ENCODE measurements at places on chromosomes 12 and 14.

- DNase-seq, result no peak
Measured at GRCh38 chr12:12469386-12469785, 93.3 kb downstream of the DUSP16 start.

DNA sequence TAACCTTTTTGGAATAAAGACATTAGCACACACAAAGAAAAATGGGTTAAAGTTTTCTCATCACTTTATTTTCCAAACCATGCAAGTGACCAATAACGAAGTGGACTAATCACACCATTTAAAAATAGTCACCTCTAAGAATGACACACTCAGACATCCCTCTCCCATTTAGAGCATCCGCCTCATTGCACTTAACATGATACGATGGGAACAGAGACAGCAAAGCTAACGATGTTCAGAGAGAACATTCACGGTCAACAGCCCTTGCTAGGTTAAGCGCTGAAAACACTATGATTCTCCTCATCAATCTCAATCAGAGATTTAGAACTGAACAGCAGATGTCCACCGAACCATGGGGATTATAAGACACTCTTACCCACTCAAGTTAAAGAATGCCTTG is 35.8 kb downstream of the NIN start:
- DNase-seq, result no peak

DNA sequence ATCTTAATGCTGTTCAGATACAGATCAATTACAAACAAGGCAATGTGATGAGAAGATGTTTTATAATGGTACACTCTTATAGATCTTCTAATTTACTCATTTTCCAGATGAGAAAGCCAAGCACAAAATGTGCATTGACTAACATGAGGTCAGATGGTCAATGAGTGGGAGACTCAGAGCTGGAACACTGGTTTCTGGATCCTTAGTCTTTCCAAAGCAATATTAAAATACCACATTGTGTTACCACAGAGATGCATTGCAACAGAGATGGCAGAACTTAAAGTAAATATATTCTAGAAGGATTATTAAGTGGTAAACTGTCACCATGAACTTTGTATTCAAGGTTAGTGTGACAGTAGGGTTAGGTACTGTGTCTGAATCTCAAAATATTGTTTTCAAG is 113.6 kb downstream of the SLC15A5 start:
- no peak for DNase-seq

DNA sequence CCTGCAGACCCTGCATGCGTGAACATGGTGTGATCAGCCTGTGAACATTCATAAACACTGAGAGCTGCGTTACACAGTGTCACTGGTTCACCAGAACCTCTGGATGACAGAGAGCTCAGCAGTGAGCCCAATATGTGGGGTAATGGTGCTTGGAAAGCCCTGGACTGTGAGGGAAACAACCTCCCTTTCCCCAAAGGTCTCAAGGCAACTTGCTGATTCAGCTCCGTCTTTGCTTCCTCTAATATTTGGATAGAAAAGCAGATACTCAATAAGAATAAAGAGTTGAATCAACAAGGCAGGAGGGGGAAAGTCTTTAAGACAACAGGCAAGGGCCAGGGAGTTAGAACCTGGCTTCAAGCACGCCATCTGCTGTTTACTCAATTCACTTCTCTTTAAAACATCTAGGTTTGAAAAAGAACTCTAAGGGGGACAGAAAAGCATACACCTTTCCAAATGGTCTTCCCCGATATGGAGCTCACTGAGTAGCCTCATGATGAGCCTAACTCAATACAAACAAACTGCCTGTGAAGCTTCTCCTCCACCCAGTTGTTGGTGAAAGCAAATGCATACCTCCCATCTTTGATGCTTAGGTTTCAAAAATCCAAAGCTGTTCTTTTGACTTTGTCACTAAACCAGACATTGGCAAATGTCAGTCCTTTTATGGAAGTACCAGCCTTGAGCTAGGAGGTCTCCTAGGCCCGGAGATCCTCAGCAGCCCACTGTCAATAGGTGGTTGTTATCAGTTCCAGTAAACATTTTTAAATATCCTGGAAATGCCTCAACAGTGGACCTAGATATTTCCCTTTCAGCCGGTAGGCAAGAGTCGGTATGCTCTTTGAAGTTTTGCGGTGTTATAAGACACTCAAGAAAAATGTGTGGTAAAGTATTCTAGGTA is 76.1 kb downstream of the SAMD4A start:
- DNase-seq, result no peak

GRCh38 chr12:61781021-61781581 is 479.1 kb upstream of the USP15 start:
- no peak for DNase-seq

- no peak for DNase-seq
Measured at GRCh38 chr14:60164404-60164711, 840 bp downstream of the DHRS7 start.

- no peak for DNase-seq
Measured at GRCh38 chr12:55696796-55697462, 10.8 kb downstream of the ITGA7 start.

DNA sequence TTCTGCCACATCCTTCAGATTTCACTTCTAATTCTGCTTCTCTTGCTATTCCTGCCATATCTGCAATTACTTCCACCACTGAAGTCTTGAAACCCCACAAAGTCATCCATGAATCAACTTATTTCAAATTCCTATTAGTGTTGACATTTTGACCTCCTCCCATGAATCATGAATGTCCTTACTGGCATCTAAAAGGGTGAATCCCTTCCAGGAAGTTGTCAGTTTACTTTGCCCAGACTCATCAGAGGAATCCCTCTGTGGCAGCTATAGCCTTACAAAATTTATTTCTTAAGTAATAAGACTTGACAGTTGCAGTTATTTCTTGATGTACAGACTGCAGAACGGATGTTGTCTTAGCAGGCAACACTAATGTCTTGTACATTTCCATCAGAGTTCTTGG is 162.9 kb downstream of the PCNX1 start:
- no peak for DNase-seq

DNA sequence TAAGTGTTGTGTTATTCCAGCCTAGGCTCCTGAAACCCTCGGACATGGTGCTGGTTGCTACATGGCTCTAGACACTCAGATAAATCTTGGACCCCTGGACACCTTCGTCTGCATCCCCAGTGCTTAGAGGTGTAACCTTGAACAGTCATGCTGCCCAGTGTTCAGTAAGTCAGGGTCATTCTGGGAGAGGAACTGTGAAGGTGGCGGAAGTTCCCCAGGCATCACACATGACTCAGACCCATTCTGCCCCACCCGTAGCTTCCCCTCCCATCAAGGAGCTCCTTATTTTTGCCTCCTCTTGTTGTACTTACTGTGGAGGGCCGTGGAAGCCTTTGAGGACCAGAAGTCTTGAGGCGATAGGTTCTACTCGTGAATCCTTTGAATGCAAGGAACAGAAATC is 18.1 kb upstream of the SSPN start:
- DNase-seq, result no peak

GRCh38 chr12:64877363-64878004 is 53.0 kb downstream of the TBC1D30 start:
- DNase-seq, result no peak

DNA sequence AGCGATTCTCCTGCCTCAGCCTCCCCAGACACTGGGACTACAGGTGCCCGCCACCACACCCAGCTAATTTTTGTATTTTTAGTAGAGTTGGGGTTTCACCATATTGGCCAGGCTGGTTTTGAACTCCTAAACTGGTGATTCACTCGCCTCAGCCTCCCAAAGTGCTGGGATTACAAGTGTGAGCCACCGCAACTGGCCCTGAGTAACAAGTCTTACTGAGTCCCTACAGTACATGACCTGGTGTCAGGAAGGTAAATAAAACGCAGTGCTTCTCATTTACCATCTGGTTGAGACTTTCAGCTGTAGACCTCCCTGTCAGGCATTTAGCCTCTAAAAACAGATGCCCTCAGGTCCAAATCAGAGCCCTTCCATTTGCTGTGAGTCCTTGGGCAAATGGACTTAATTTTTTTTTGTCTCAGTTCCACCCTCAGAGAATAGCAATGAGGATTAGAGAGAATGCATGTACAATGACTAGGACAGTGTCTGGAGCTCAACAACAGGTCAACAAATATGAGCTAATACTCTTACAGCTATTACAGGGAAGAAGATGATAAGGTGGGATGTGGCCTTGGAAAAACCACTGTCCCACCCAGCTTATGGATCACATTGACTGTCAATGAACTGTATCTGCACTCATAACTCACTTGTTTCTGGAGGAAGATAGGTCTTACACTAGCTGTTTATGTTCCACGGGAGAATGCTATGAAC is 70.5 kb downstream of the PHLDA1 start:
- no peak for DNase-seq

DNA sequence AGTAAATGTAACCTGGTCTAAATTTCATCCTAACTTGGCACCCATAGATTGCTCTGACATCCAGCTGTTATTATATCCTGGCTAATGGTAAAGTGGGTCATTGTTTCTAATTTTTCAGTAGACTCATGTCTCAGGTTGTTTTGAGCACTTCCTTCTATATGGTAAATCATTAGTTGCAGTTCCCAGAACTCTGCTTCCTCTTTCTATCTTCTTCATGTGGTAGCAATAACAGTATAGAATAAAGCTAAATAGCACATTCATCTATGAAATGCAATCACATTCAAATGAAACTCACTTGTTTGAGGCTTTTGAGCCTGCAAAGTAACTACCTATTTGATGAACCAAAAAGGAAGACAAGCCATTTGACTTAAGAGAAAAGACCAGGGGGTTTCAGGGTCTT is 65.1 kb upstream of the GZMB start:
- no peak for DNase-seq

GRCh38 chr14:56760164-56760914 is 49.9 kb downstream of the OTX2 start:
- DNase-seq, result no peak

DNA sequence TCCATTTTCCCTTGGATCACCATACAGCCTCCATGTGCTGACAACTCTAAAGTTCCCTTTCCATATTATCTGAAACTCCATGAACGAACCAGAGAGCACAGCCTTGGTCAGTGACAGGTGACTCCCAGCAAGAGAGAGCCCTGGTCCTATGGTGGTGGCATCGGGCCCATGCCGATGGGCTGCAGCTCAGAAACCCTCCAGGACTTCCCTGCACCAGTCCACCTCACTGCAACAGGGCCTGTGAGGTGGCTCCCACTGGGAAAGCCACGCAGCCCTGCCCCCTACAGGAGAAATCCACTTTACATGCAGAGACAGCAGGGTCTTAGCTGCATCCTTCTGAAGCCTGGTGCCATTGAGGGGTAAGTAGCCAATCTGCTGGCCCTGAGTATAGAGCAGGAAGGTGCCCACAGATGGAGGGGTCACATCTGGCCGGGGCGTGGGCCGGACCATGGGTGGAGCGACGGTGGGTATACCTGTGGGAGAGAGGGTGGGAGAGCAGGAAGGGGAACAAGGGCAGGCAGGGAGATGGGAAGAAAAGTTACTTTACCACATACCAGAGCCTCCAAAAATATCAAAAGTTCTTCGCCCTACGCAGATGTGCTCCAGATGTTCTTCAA is 24.7 kb downstream of the RTRAF start:
- DNase-seq, result peak; percentile 11

DNA sequence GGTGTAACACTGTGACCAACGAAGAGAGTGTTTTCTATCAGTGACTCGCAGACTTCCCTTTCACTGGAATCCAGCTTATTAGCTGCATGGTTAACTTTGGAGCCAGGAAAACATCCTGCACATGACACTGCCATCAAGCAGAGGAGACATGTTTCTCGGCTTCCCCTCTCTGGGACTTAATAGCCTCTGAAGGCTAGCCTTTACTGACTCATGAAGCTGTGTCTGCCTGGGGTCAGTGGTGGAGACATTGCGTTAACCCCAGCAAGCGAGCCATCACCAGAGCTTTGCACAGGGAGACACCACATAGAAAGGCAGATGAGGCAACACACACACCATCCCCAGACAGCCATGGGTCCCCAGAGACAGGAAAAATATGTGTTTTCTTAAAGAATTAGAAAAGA is 126.9 kb upstream of the PRICKLE1 start:
- DNase-seq, result no peak

- no peak for DNase-seq
Measured at GRCh38 chr14:85479771-85480170, 50.2 kb upstream of the FLRT2 start.

GRCh38 chr12:868722-869121 is 80.8 kb downstream of the RAD52 start:
- DNase-seq, result no peak

- DNase-seq, result no peak
Measured at GRCh38 chr12:52458861-52459260, 6.9 kb upstream of the KRT6B start.

- DNase-seq, result no peak
Measured at GRCh38 chr14:58985786-58986185, 202.7 kb upstream of the DAAM1 start.

DNA sequence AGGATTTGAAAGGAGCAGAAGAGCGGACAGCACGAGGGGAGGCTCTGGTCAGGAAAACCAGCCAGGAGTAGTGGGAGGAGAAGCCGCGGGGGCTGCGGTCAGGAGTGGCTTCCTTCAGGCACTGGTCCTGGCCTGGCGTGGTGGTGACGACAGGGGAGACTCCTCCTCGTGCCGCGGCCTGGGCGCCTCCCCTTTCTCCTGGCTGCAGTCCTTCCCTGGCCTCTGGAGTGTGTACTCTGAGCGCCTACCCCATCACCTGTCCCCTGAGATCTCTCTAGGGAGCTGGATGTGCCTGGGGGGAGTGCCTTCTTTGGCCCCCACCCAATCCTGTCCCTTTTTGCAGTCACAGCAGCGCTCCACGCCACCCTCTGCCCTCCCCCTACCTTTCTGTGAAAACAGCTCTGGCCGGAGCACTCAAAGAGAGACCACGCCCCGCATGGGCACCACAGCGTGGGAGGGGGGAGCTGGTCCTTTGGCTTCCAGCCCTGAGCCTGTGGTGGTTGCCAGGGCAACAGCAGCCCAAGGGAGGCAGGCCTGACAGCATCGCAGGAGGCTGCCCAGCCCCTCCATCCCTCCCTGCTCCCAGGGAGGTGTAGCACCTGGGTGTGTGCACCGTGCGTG is 125.9 kb downstream of the CALM1 start:
- no peak for DNase-seq

DNA sequence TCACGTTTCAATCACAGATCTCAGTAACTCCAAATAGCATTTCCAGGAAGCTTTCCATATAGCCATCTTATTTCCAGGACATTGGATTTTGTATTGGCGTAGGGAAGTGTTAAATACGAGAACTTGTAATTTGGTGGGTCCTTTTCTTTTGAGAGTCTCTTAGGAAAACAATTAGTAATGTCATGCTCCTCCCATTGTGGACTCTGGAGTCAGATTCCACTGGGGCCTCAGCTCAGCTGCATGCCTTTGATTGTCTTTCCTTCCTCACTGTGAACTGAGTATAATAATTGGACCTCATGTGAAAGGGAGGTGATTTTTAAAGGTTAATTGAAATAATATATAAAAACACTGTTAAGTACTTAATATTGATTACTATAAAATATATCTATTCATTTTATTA is 462.6 kb downstream of the NPAS3 start:
- DNase-seq, result no peak

GRCh38 chr14:39232554-39233415 is 930 bp upstream of the MIA2 start:
- DNase-seq, result no peak

DNA sequence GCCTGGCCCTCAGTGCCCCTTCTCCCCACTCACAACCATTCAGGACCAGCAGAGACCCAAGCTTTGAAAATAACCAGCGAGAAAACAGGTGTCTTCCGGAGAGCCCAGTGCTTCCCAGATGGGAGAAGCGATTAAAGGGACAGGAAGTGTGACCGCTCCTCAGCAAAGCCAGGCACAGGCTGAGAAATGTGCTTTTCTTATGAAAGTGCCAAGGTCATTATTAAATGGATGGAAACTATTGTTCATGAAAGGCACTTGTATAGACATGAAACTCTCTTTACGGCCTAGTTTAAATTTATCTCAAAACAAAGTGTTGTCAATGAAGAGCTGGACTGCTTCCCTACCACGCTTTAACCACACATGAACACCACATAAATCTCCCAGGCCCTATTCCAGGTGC is 210.4 kb downstream of the SPTSSA start:
- DNase-seq, result no peak

All from stimulated activated CD4-positive, alpha-beta T cell treated with anti-CD3 and anti-CD28 coated beads, Interleukin-12 subunit alpha, Interleukin-12 subunit beta, amount 100 ng/mL, for 4 hours (primary cell).